ENCODE measurements at places on chromosomes 5 and 9. TPM values are rescaled to one million over a fixed set of nuclear protein-coding genes. Genes with fewer than 3 reads are reported as not detected.

PKD2L2 gene
- total RNA-seq, result 2.6 TPM

HTR1A gene
- total RNA-seq, result not detected

PCDHB15 gene
- total RNA-seq, result 4.2 TPM

JAKMIP2 gene
- total RNA-seq, result 0.52 TPM
